ENCODE measurements at places on chromosomes 11 and 22. TPM values are rescaled to one million over a fixed set of nuclear protein-coding genes. Genes with fewer than 3 reads are reported as not detected.

The RAG2 gene
- not detected for total RNA-seq

DNA sequence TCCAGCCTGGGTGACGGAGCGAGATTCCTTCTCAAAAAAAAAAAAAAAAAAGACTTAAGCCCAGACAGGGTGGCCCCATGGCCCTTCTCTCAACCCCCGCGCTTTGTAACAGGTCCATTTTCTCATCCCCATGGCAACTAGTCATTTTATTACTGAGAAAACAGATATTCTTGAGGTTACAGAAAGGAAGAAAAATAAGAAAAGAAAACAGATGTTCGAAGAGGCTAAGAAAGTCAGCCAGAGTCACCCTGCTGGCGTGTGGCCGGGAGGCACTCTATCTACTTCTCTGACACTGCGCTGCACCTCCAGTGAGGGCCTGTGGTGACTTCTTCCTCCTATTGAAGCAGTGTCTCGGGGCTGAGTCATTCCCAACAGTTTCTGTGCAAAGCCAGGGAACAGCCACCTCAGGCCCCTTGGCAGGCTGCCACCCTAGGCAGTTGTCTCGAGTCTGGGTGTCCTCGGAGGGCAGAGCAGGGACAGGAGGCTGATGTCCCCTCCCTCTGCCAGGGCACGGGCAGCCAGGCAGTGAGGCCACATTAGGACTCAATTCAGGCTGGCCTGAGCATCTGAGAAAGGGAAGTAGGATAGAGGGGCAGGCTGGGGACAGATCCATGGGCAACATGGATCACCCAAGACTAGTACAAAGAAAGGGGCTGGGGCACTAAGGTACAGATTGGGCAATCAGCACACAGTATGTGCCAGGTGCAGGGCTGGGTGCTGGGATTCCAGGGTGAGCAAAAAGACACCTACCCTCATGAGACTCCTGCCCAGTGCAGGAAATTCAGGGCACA, 16.4 kb upstream of the SYVN1 start:
- H3K36me3 ChIP-seq, result no peaks in the 10 kb centered on the region
- no peak for DNase-seq
- H3K27me3 ChIP-seq, result no peaks in the 10 kb centered on the region
- H3K4me3 ChIP-seq, result no peak overlapping the region
- peak overlapping the region; percentile 25 for H3K27ac ChIP-seq
- H3K4me1 ChIP-seq, result no peaks in the 10 kb centered on the region

DNA sequence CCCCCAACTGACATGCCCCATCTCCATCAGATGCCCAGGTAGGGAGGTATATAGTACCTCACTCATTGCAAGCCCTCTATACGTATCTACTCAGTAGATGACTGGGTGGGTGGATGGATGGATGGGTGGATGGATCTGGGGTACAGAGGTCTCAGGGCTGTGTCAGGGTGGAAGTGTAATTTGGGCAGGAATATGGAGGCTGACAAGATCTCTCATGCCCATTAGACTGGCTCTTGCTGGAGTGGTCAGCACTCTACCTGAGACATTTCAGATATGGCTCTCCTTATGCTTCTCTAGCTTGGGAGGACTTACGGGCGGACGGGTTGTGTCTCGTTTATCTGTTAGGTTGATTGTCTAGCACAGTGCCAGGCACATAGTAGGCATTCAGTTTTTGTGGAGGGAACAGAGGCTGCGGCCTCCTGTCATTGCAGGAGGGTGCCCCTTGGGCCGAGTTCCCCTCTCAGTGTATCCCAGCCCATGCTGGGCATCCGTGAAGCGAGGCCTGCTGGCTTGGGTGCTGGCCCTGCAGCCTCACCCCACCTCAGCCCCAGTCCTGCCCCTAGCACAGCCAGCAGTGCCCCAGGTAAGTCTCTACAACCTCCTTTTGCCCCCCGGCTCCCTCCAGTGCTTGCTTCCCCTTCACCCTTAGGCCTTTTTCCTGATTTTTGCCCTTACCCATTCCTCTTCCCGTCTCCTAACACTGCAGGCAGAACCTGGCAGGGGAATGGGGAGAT, 13.7 kb downstream of the ROBO3 start:
- H3K27ac ChIP-seq, result no peak overlapping the region
- no peak overlapping the region for H3K4me3 ChIP-seq
- H3K27me3 ChIP-seq, result peaks cover 3% of the 10 kb centered on the region
- no peak for DNase-seq

The DERL3 gene
- total RNA-seq, result 5.4 TPM

GRCh38 chr11:128422576-128423370, 164.6 kb downstream of the ETS1 start:
- no peaks in the 10 kb centered on the region for H3K27me3 ChIP-seq
- peak; percentile 91 for DNase-seq
- no peak overlapping the region for H3K27ac ChIP-seq
- peaks cover 34% of the 10 kb centered on the region for H3K4me1 ChIP-seq

Data from CD8-positive, alpha-beta memory T cell (primary cell).